Putamen (tissue), 1 donor: ENCODE measurements at places on chromosomes 2 and 18.
A peak's percentile ranks its signal among the peaks of the same experiment; 100 is the strongest.

DNA sequence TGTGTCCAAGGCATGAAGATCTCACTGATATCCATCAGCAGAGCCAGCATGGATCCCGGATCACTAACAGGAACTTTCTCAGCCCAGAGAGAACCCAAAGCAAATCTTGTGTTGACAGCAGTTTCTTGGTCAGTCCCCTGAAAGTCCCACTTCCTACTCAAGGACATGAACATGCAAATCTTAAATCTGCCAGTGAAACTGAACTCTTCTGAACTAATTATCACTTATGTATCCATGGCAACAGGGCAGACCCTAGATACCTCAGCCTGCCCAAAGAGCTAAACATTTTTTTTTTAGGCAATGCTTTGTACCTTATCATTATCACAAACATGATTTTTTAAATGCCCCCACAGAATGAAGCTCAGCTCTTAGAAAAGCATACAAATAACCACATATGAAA is 127.8 kb upstream of the DDX18 start:
- no peak for DNase-seq

DNA sequence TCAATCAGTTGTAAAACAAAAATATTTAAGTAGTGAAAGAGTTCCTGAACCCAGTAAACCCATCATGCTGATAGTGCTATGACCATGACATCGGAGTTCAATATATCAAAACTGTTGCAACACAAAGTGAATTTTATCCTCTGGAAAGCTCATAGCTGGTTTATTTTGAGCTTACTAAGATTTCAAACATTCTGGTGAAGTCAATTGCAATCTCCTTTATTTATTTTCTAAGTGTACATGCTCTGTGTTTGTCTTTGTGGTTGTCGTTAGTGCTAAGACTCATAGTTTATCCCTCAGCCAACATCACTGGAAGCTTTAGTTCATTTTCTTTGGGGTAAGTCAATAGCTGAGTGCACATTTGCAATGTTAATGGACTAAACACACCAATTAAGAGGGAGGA is 91.9 kb downstream of the QPCT start:
- DNase-seq, result no peak

GRCh38 chr2:12261986-12262680 is 454.6 kb upstream of the TRIB2 start:
- DNase-seq, result no peak

DNA sequence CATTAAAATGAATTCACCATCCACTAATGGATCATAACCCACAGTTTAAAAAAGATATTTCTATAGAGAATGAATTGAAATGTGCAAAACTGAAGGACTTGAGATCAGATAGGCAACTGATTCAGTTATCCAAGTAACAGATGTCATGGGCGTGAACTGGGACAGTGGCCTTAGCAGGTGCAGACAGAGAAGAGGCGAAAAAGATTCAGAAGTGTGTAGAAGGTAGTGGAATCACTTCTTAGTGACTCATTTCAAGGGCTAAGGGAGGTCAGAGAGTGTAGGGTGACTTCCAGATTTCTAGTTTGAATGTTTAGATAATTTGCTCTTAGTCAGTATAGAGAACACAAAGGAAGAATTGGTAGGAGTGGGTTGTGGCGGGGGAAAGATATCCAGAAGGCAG is 79.7 kb downstream of the EHBP1 start:
- no peak for DNase-seq

DNA sequence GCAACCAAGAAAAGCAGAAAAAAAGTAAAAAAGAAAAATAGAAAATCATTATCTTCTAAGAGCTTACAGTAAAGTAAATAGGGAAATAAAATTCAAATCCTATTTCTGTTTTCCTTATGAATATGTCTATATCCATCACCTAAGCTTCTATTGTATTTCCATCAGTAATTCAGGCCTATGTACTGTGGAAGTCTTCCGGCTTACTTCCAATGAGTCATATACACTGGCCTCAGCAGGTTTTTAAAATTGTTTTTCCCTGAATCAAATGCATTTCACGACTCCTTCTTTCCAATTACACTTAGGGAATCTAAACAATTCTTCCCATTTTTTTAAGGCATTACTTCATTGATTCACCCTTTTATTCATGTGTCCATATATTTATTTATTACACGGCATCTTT is 164.7 kb downstream of the CCDC102B start:
- no peak for DNase-seq

DNA sequence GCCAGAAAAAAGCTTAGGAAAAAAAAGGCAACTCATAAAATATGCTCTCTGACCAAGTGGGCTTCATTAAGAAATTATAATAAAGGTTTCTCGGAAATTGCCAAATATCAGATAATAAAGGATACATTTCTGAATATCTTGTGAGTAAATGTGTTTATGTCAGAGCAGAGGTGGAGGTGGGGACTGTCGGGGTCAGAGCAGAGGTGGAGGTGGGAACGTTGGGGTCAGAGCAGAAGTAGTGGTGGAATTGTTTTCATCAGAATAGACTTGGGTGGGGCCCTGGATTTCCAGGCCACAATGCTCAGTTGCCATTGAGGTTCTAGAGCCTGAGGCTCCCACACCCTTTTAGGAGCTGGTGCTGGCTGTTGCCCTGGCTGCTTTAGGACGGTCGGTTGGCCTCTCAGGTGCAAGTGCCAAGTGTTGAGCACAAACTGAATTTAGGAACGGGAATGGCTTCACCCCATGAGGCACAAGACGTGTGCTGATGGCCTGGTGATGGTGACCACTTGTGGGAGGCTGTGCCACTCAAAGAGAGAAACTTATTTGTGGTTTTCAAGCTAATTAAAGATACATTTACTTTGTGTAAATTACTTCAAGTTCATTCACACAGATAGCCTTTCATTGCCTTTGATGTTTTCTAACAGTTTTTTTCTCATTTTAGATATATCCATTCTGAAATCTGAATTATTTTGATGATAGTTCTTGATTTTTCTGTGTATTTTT is 131.5 kb downstream of the ATP9B start:
- peak; percentile 77 for DNase-seq

GRCh38 chr2:43300222-43300621 is 73.8 kb upstream of the ZFP36L2 start:
- no peak for DNase-seq

GRCh38 chr18:48339692-48340091 is 69.5 kb downstream of the ZBTB7C start:
- DNase-seq, result no peak

DNA sequence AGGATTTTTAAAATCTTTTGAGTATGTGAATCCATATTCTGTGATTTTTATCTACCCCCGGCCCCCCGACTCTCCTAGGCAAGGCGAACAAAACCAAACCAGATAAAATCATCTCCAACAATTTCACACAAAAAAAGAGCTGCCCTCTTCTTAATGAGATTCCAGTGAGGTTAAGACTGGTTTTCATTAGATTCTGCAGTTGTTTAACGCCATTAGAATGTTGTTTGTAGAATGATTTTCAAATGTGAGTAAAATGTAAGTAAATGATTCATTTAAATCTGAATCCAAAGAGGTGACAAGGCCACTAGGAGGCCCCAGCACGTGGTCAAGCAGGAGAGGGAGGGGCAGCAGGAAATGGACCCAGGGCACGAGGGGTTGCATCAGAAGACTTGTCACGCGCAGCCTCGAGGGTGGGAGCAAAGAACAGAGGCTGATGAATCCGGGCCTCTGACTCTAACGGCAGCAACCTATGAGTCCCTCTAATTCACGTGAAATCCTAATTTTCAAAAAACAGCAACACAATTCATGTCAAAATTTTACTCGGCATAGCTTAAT is 24.3 kb upstream of the KLHL29 start:
- DNase-seq, result no peak

- DNase-seq, result no peak
Observed at GRCh38 chr2:155802888-155803287, 529.6 kb downstream of the NR4A2 start.

DNA sequence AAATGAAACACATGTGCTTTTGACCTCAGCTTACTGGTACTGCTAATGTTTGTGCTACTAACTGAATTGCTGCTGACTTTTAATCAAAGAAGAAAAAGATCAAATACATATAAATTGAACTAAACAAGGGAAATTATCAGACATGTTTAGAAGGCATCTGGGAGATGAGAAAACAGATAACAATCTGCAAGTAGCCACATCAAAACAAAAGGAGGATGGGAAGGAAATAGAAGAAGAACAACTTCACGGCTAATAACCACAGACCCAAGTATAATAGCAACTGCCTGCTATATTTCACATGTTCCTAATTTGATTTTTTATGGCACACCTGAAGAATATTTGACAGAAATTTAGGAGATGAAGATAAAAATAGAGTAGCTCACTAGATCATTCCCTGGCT is 542.6 kb upstream of the SYT4 start:
- DNase-seq, result no peak

DNA sequence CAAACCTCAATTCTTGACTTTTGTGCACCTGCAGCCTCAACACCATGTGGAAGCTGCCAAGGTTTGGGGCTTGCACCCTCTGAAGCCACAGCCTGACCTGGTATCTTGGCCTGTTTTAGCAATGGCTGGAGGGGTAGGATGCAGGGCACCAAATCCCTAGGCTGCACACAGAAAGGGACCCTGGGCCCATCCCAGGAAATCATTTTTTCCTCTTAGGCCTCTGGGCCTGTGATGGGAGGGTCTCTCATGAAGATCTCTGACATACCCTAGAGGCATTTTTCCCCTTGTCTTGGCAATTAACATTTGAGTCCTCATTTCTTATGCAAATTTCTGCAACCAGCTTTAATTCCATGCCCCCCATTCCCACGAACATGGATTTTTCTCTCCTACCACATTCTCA is 10.2 kb downstream of the IL18R1 start:
- no peak for DNase-seq

GRCh38 chr18:70334728-70335329 is 46.0 kb downstream of the SOCS6 start:
- no peak for DNase-seq

DNA sequence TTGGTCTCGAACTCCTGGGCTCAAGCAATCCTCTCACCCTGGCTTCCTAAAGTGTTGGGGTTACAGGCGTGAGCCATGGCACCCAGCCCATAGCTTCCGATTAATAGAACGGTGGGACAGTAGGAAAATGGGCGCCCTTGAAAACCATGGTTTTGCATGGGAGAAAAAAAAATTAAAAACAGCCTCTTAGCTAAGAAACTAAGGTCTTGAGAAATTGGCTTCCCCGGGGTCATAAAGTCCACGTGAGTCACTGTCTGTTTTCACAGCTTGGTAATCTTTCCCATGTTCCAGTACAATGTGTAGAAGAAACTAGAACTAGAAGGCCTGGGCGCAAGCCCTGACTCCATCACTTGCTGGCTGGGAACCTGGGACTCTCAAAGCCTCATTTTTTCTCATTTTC is 20.7 kb downstream of the B3GNT2 start:
- no peak for DNase-seq

GRCh38 chr18:32511147-32511546 is 40.5 kb upstream of the GAREM1 start:
- no peak for DNase-seq

DNA sequence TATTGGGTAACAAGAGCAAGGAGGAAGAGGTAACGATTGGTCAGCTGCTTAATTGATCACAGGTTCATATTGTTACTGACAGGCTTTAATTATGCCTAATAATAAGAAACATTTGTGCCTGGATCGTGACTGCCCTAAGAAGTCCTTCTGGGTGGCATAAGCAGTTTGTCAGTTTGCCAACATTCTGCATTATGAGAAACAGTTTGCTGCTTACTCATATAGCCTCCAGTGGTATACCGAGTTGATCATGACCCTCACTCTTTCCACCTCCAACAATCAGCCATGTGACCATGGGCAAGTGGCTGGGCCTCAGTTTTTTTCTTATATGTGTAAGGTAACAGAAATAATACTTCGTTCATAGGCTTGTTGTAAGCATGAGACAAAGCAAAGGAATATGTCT is 96.6 kb upstream of the CABLES1 start:
- DNase-seq, result no peak

DNA sequence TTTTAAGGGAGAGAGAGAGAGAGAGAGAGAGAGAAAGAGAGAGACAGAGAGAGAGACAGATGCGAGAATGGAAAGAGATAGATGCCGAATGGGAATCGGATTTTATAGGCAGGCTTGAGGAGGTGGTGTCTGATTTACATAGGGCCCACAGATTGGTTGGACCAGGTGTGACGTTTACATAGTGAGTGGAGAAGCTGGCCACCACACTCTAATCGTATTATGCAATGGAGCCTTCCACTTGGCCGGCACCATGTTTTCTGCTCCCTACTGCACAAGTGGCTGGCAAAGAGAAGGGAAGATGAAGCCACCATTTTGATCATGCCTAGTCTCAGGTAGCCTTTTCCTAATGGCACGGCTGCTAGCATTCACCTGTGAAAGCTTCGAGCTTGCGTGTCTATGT is 33.9 kb downstream of the CD8B2 start:
- no peak for DNase-seq

- no peak for DNase-seq
Observed at GRCh38 chr2:202221873-202222272, 16.5 kb downstream of the SUMO1 start.
